ENCODE measurements at places on chromosomes 5 and 9.
A peak's percentile ranks its signal among the peaks of the same experiment; 100 is the strongest.

DNA sequence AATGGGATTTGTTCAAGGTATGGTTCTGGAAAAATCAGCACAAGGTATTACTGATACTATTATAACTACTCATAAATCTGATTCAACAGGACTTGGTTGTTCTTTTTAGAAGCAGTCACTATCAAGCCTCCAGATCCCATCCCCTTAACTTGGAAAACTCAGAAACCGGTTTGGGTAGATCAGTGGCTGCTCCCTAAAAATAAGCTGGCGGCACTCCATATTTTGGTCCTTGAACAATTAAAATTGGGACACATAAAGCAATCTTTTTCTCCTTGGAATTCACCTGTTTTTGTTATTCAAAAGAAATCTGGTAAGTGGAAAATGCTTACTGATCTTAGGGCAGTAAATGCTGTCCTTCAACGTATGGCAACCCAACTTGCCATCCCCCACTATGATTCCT, 104.2 kb downstream of the SYK start:
- no peak for DNase-seq

DNA sequence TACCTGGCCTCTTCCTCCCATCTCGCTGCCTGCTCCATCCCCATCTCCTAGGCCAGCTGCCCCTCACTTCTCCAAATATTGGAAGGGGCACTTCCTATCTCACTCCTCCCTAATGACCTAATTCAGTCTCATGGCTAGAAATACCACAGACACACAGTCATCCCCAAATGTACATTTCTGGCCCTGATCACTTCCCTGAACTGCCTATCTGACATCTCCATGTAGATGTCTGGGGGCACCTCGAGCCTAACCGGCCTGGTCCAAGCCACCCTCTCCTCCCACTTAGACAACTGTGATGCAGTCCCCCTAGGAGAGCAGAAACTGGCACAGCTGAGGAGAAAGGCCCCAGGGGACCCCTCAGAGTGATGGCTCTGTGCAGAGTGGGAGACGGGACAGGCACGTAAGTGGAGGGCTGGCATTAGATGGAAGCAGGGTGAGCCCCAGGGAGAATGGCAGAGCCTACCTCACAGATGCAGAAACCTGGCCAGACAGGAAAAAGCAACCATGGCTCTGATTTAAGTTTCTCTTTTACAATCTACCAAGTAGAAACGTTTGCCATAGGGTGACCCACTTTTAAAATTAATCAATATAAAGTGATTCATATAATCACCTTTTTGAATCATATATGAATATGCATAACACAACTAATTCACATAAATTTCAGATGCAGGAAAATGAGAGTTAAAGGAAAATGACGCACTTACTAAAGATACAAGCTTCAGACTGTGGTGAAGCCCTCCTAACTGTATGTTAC, 22.1 kb downstream of the CAMSAP1 start:
- DNase-seq, result no peak

DNA sequence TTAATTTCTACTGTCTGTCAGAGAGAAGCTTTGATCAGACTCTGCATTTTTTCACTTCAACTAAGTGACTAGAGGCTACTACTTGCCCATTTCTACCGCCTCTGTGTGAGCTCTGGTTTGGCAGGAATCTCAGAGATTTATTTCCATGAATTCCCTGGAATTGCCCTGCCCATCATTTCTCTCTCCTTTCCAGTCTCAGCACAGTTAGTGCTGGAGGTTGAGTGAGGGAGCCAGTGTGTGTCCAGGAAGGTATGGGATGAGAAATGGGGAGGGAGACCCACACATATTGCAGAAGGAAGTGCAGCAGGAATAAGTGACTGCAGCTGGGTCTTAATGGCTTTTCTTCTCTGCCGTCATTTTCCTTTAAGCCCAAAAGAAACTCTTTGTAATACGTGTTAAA, 443.1 kb upstream of the ZNF462 start:
- no peak for DNase-seq

GRCh38 chr5:107184871-107185270, 485.9 kb downstream of the EFNA5 start:
- DNase-seq, result no peak

DNA sequence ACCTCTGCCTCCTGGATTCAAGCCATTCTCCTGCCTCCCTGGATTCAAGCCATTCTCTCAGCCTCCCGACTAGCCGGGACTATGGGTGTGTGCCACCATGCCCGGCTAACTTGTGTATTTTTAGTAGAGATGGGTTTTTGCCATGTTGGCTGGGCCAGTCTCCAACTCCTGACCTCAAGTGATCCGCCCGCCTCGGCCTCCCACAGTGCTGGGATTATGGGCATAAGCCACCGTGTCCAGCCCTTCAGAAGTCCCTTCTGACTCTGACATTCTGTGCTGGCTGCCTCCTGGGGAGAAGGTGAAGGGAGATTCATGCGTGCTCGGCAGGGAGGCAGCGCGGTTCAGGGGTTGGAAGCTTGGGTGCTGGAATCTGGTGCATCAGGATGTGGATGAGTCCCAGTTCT, 28.8 kb downstream of the PRRX2 start:
- DNase-seq, result no peak

GRCh38 chr5:170603578-170604565, 100.1 kb downstream of the KCNIP1 start:
- peak; percentile 49 for DNase-seq

DNA sequence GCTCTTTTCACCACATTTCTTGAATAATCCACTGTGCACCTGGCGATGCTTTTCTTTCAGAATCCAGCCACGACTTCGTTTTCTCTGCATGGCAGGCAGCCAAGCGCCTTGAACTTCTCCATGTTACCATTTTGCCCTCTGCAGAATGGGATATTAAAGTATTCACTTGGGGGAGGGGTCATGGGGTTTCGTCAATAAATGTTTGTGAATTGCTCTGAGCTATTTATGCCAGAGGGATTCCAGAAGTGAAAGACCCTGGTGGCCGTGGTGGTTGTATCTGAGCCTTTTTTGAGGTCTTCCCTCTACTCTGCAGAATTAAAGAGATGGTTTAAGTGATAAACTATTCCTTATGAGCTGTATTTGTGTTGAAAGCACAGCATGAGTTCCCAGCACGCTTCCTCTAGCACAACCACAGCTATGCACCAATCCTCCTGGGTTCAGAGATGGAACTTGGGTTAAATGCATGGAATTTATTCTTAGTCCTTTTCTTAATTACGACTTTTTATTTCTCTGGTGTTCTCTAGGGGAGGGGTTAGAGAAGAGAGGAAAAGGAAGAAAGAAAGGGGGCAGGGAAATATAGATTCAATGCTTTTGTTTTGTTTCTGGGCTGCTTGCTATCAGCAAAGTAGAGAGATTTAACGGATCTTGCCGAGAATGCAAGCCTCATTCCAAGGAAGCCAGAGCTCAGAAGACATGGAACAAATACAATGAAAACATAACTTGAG, 478.2 kb upstream of the TNC start:
- no peak for DNase-seq

Measured in activated T-cell treated with anti-CD3 and anti-CD28 coated beads for 48 hours (primary cell).